ENCODE measurements at places on chromosomes 13 and 19.

DNA sequence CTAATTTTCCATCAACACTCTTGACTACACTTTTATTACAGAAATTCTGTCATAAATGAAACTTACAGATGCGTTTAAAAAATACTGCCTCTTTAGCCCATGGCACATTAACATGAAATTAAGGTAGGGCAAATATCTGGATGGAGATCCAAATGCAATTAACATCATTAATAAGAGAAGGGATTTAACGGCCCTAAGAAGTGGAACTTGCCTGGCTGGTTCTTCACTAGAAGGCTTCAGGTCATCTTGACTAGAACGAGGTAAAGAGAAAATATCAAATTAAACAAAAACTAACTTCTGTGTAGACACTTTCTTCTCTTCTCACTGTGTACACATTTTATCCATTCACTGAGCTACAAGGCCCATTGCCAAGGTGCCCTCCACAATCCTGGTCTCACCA is 1093.4 kb downstream of the EFNB2 start:
- no peak for DNase-seq

GRCh38 chr13:48411147-48411794 is 1.6 kb downstream of the LPAR6 start:
- DNase-seq: no peak

DNA sequence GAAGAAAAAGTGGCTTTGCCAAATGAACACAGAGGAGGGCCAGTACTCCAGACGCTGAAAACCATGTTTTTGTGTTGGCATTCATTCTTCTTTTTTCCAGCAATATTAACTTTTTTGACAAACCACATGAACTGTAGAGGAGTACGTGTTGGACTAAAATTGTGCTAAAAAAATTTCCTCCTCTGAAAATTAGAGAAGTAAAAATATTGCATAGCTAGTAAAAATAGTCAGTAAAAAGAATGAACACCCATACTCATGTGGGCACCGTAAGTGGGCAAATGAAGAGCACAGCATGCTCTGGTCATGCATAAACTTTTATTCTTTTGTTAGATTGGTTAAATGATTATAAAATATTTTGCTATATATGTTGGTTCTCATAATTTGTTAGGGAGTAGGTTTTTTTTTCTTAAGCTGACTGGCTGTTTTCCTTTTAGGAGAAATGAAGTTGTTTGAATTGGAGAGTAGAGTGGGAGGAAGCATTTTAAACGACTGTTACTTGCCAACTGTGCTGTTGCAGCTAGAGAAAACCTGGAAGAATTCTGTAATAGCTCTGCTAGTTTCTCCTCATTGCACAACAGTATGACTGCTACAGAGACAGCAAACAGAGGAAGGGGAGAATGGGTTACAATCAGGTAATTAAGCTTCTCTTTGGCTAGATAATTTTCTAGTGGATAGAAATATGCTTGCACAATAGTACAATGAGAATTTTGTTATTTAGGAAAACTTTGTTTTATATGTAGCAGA is 222.4 kb downstream of the KCTD12 start:
- DNase-seq: no peak

DNA sequence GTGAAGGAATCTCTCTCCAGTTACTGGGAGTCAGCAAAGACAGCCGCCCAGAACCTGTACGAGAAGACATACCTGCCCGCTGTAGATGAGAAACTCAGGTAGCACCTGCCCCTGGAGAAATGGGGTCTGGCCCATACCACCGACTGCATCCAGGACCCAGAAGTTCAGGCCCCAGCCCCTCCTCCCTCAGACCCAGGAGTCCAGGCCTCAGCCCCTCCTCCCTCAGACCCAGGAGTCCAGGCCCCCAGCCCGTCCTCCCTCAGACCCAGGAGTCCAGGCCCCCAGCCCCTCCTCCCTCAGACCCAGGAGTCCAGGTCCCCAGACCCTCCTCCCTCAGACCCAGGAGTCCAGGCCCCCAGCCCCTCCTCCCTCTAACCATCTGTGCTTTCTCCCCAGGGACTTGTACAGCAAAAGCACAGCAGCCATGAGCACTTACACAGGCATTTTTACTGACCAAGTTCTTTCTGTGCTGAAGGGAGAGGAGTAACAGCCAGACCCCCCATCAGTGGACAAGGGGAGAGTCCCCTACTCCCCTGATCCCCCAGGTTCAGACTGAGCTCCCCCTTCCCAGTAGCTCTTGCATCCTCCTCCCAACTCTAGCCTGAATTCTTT is 3.0 kb downstream of the APOC2 start:
- no peak for DNase-seq

DNA sequence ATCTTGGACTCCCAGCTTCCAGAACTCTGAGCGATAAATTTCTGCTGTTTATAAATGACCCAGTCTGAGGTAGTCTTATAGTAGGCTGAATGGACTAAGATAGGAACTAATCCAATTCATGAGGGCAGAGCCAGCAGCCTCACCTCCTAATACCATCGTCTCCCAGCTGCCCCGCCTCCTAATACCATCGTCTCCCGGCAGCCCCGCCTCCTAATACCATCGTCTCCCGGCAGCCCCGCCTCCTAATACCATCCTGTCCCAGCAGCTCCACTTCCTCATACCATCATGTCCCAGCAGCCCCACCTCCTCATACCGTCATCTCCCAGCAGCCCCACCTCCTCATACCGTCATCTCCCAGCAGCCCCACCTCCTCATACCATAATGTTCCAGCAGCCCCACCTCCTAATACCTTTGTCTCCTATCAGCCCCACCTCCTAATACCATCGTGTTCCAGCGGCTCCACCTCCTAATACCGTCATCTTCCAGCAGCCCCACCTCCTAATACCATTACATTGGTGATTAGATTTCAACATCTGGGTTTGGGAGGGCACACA is 2.4 kb upstream of the ARGLU1 start:
- DNase-seq: peak; percentile 57

- no peak for DNase-seq
Observed at GRCh38 chr13:75494491-75494890, 12.5 kb upstream of the TBC1D4 start.

DNA sequence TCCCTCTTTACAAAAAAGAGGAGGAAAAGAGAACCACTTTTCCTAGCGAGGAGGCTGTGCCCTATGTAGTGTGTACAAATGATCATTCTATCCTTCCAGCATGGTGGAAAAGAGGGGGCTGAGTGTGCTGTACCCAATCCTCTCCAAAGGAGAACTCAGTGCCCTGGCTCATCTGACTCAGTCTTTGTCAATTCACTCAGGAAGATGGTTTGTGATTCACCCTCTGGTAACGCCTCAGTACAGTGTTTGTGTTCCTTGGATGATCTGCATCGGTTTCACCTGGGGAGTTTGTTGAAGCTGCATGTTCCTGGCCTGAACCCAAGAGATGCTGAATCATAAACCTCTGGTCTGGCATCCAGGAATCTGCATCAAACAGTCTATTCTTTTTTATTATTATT is 18.3 kb upstream of the ENOX1 start:
- DNase-seq: no peak

DNA sequence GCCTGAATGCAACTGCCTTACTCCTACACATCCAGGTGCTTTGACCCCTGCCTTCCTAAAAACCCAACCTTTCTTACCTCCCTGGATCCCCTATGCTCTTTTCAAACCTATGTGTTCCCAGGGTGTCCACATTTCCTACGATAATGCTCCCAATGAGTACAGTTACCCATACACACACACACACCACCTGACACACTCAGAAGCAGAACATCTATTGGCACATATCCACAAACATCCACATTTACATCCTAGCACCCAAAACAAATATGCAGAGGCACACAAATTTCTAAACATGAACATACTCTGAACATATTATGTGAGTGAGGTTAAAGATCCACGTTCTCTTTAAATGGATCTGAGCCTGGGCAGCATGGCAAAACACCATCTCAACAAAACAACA is 22.4 kb upstream of the PLAUR start:
- DNase-seq: no peak

DNA sequence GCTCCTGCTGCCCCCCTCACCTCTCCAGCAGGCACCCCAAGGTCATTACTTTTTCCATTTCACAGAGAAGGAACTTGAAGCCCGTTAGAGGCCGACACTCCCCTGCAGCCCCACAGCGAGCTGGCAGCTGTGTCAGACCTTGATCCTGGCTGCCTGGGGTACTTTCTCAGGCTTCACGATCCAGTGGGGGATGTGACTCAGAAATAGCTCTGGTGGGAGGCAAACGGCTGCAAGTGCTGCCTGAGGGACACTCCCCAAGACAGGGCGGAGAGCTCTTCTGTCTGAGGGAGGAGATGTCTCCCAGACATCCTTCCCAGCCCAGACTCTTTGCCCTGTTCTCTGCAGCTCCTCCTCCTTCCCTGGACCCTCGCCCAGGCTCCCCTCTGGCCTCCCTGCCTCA is 4.8 kb downstream of the TSKS start:
- no peak for DNase-seq

DNA sequence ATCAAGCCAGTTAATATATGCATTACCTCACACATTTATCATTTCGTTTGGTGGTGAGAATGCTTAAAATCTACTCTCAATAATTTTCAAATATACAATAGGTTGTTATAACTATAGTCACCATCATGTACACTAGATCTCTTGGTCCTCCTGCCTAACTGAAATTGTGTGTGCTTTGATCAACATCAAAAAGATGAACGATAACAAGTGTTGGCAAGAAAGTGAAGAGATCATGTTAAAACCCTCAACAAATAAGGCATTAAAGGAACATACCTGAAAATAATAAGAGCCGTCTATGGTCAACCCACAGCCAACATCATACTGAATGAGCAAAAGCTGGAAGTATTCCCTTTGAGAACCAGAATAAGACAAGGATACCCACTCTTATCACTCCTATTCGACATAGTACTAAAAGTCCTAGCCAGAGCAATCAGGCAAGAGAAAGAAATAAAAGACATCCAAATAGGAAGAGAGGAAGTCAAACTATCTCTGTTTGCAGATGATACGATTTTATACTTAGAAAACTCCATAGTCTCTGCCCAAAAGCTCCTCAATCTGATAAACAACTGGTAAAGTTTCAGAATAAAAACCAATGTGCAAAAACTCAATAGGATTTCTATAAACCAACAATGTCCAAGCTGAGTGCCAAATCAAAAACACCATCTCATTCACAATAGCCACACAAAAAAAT is 27.9 kb upstream of the OR10H1 start:
- DNase-seq: peak; percentile 34

DNA sequence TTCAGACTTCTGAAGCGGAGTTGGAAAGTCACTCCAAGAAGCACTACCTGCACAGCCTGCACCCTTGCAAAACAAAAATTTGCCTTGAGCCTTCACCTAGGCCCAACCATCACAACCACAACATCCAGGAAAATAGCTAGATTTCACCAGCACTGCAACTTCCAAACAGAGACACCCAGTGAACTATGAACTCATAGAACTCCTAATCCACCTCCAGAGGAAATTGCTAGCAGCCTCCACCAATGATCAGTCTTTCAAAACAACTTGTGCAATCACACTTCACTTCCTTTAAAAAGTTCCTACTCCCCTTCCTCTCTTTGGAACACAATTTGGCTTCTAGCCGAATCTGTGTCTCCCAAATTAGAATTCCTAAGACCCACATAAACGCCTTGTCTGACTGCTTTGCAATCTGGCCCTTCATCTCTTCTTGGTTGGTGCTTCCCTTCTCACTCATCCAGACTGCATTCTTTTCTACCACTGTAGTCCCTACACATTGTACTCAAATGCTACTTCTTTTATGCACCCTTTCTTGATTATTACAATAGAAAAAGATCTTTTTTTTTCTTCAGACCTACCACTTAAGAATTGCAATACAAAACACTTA is 489.2 kb upstream of the ARGLU1 start:
- DNase-seq: no peak

DNA sequence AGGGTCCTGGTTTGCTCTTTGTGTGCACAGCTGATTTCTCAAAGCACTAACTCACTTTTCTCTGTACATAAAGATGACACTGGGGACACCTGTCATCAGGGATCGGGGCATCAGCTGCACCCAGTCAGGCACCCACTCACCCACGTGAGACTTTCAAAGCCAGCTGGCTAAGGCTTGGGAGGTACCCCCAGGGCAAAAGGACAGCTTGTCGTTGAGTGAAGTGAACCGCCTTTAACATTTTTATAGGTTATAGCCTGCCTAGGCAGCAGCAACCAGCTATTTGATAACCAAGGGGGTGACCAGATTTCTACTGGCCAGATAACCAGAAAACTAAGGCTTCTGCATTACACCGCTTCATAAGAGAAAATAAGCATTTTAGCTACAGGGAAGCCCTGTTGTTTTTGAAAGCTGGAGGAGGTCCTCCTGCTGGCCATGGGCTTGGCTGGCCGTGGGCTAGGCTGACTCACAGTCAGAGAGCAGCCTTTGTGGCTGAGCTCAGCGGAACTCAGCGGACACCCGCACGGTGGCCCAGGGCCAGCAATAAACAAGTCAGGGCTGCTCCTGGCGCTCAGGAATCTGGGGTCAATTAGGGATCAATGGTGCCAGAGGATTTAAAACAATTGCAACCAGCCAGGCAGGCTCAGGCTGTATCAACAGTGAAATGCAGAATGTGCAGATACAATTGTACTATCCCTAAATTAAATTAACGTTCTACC is 57.1 kb downstream of the ALOX5AP start:
- DNase-seq: no peak

GRCh38 chr19:54162241-54162805 is 2.8 kb upstream of the LENG1 start:
- peak; percentile 75 for DNase-seq

- no peak for DNase-seq
Observed at GRCh38 chr13:32861304-32861703, 154.9 kb upstream of the KL start.

Data from naive thymus-derived CD8-positive, alpha-beta T cell (primary cell).